Psoas muscle (tissue), 8 donors: ENCODE measurements at places on chromosomes 16 and 17. TPM values are rescaled to one million over a fixed set of nuclear protein-coding genes. Genes with fewer than 3 reads are reported as not detected.
A peak's percentile ranks its signal among the peaks of the same experiment; 100 is the strongest.

DNA sequence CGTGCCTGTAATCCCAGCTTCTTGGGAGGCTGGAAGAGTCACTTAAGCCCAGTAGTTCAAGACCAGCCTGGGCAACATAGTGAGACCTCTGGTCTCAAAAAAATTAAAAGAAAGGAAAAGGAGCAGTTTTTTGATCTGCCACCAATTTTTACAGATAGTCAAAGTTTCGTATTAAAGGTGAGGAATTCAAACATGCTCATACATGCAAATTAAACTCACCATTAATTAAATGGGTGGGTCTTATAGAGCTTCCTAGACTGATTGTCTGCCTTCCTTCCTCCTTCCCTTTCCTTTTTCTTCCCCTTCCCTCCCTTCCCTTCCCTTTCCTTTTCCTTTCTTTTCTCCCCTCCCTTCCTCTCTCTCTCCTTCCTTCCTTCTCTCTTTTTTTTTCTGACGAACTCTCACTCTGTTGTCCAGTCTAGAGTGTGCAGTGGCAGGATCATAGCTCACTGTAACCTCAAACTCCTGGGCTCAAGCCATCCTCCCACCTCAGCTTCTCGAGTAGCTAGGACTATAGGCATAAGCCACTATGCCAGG, 36.4 kb upstream of the VPS4A start:
- peaks cover 23% of the 10 kb centered on the region for H3K4me1 ChIP-seq
- no peak for DNase-seq
- H3K27me3 ChIP-seq: no peaks in the 10 kb centered on the region
- H3K4me3 ChIP-seq: no peak overlapping the region

- H3K4me3 ChIP-seq: peak overlapping the region; percentile 79
- H3K27me3 ChIP-seq: no peaks in the 10 kb centered on the region
- H3K27ac ChIP-seq: peak overlapping the region; percentile 83
- peaks cover 63% of the 10 kb centered on the region for H3K4me1 ChIP-seq
- DNase-seq: no peak
Measured at GRCh38 chr17:77375108-77375916, 234.5 kb downstream of the SEC14L1 start.

- peaks cover 68% of the 10 kb centered on the region for H3K4me1 ChIP-seq
- H3K36me3 ChIP-seq: no peaks in the 10 kb centered on the region
- peak overlapping the region; percentile 91 for H3K27ac ChIP-seq
- H3K27me3 ChIP-seq: no peaks in the 10 kb centered on the region
- DNase-seq: no peak
Measured at GRCh38 chr16:82657239-82657638, 30.5 kb downstream of the CDH13 start.

ADORA2B gene
- 0.13 TPM for polyA plus RNA-seq

HSD17B2 gene
- 0.19 TPM for polyA plus RNA-seq

DNA sequence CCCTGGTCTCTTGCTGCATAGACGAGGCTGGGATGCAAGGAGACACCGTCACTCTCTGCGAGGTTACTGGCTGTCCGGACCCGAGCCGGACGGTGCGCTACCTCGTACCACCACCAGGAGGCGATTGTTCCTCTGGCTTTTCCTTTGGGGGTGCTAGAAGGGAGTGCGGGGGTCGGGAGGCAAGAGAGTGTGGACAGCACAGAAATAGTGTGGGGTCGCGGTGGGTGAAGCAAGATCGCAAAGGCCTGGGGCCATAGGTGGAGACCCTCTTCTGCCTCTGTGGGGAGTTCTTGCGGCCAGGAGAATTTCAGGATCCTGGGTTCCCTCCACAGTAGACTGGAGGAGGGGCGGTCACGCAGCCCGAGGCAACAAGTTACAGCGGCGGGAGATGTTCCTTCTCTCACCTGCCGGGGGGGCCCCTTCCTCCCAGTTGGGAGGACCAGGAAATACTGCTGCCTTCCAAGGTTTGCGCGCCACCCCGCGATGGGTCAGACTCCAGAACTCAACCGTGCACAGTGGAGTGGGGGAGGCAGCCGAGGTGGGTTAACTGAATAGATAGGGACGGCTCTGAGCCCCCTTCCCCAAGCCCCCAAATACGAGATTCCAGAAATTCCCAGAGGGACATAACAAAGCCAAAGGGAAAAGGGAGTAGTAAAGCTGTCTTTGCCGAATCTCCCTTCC, 6.9 kb downstream of the PHOSPHO1 start:
- H3K4me3 ChIP-seq: peak overlapping the region; percentile 39
- peaks cover 13% of the 10 kb centered on the region for H3K27me3 ChIP-seq
- no peaks in the 10 kb centered on the region for H3K36me3 ChIP-seq
- H3K4me1 ChIP-seq: peaks cover 5% of the 10 kb centered on the region
- no peak overlapping the region for H3K27ac ChIP-seq
- peak; percentile 54 for DNase-seq

P2RX1 gene
- 0.13 TPM for polyA plus RNA-seq

DNA sequence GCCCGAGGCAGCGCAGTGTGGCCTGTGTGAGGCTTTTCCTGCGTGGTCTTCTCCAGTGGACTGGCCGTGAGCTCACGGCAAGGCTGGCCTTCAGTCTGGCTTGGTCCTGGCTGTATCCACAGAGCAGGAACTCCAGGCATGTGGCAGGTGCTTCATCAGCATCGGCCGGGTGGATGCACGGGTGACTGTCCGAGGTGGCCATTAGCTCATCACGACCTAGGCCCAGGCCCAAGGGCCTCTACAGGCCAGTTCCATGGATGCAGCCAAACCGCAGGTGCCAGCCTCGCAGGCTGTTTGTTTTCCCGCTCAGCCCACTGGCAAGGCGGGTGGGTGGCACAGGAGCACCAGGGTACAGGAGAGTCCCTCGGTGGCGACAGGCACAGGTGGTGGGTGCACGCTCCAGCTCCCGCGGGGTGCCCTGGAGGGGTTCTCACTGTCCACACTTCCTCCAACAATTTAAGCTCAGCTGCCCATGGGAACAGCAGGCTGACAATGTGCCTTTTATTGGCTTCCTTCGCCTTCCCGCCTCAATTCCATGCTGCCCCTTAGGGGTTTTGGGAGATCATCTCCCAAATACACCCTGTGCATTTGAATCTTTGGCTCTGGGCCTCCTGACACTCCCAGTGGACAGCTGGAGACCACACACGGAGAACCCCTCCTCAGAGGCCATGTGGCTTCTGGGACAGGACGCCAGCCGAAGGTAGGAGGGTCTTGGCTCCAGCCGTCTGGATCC, 33.0 kb downstream of the ENGASE start:
- DNase-seq: no peak
- H3K4me3 ChIP-seq: no peak overlapping the region
- H3K27me3 ChIP-seq: peaks cover 35% of the 10 kb centered on the region
- H3K27ac ChIP-seq: no peak overlapping the region

DNA sequence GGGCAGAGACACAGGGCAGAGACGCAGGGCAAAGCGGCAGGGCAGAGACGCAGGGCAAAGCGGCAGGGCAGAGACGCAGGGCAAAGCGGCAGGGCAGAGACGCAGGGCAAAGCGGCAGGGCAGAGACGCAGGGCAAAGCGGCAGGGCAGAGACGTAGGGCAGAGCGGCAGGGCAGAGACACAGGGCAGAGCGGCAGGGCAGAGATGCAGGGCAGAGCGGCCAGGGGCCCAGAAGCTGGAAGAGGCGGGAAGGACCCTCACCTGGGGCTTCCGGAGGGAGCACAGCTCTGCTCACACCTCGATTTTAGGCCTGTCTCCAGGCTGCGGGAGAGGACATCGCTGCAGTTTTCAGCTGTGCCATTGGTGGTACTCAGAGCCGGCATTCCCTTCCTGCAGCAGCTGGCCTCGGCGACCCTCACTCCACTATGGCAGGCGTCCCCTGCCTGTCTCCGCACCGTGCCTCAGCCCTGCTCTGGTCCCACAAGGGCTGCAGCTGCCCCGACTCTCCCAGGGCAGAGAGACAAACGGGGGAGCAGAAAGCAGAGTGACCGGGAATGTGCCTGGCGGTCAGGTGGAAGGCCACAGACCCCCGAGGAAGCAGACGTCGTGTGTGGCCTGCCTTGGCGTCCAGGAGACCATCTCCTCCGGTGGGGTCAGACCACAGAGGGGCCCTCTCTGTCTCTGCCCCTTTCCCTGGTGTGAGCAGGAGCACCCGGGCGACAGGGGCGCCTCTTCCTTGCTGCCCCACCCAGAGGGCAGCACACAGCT, 29.9 kb downstream of the SOX8 start:
- H3K4me1 ChIP-seq: no peaks in the 10 kb centered on the region
- no peaks in the 10 kb centered on the region for H3K27me3 ChIP-seq
- no peak overlapping the region for H3K4me3 ChIP-seq
- H3K36me3 ChIP-seq: no peaks in the 10 kb centered on the region
- DNase-seq: no peak

MLKL gene
- polyA plus RNA-seq: 0.56 TPM
